ENCODE measurements at places on chromosomes 6 and 20. TPM values are rescaled to one million over a fixed set of nuclear protein-coding genes. Genes with fewer than 3 reads are reported as not detected.

Gene POPDC3
- 0.92 TPM for total RNA-seq

Gene IER3
- total RNA-seq, result 14.3 TPM

Gene C20orf202
- not detected for total RNA-seq

Gene SLC35A1
- 18.4 TPM for total RNA-seq

Gene SLC26A8
- 0.26 TPM for total RNA-seq

Gene ABHD16B
- total RNA-seq, result not detected

Gene OPN5
- total RNA-seq, result 1.1 TPM

Gene KCNK16
- total RNA-seq, result not detected

Gene FBXO9
- total RNA-seq, result 51.5 TPM

Gene YIPF3
- 111 TPM for total RNA-seq

Gene BPIFB1
- total RNA-seq, result not detected

Gene PTCHD4
- 1.2 TPM for total RNA-seq

Gene TCEA2
- 28.1 TPM for total RNA-seq

Gene IL17A
- total RNA-seq, result not detected

Gene CCDC170
- 2.0 TPM for total RNA-seq

Gene HRH3
- total RNA-seq, result not detected

Gene TP53TG5
- not detected for total RNA-seq

Gene IGF2R
- 191 TPM for total RNA-seq

Gene SLC17A2
- not detected for total RNA-seq

Gene IFT52
- total RNA-seq, result 52.4 TPM

Gene TMEM63B
- total RNA-seq, result 19.4 TPM

Gene PI3
- total RNA-seq, result not detected

Gene HLA-DRA
- total RNA-seq, result not detected

Gene FAM209A
- total RNA-seq, result 0.12 TPM

Measured in aortic smooth muscle cell (primary cell).